ENCODE measurements at places on chromosomes 11 and 22. TPM values are rescaled to one million over a fixed set of nuclear protein-coding genes. Genes with fewer than 3 reads are reported as not detected.
A peak's percentile ranks its signal among the peaks of the same experiment; 100 is the strongest.

The ROBO4 gene
- total RNA-seq: not detected

GRCh38 chr11:74345420-74345819, 34.0 kb upstream of the P4HA3 start:
- peaks cover 13% of the 10 kb centered on the region for H3K4me1 ChIP-seq
- H3K4me3 ChIP-seq: no peak overlapping the region
- no peaks in the 10 kb centered on the region for H3K27me3 ChIP-seq
- peaks cover 25% of the 10 kb centered on the region for H3K36me3 ChIP-seq
- DNase-seq: no peak

The JHY gene
- 7.7 TPM for total RNA-seq

The CAPN5 gene
- 16.7 TPM for total RNA-seq

- no peaks in the 10 kb centered on the region for H3K4me1 ChIP-seq
- peaks cover 7% of the 10 kb centered on the region for H3K36me3 ChIP-seq
- no peak overlapping the region for H3K27ac ChIP-seq
- peaks cover 37% of the 10 kb centered on the region for H3K27me3 ChIP-seq
- no peak overlapping the region for H3K4me3 ChIP-seq
Measured at GRCh38 chr11:120044011-120044675, 93.8 kb downstream of the TRIM29 start.

The KCNE3 gene
- 0.72 TPM for total RNA-seq

- H3K27me3 ChIP-seq: peaks cover 5% of the 10 kb centered on the region
- no peak overlapping the region for H3K4me3 ChIP-seq
- H3K36me3 ChIP-seq: no peaks in the 10 kb centered on the region
- H3K27ac ChIP-seq: no peak overlapping the region
- H3K4me1 ChIP-seq: peaks cover 7% of the 10 kb centered on the region
Measured at GRCh38 chr22:37996515-37997246, 12.3 kb upstream of the SOX10 start.

GRCh38 chr22:35230839-35231584, 26.3 kb upstream of the HMGXB4 start:
- H3K4me1 ChIP-seq: no peaks in the 10 kb centered on the region
- no peak for DNase-seq
- H3K36me3 ChIP-seq: no peaks in the 10 kb centered on the region
- no peak overlapping the region for H3K4me3 ChIP-seq
- H3K27me3 ChIP-seq: peaks cover 69% of the 10 kb centered on the region
- no peak overlapping the region for H3K27ac ChIP-seq

DNA sequence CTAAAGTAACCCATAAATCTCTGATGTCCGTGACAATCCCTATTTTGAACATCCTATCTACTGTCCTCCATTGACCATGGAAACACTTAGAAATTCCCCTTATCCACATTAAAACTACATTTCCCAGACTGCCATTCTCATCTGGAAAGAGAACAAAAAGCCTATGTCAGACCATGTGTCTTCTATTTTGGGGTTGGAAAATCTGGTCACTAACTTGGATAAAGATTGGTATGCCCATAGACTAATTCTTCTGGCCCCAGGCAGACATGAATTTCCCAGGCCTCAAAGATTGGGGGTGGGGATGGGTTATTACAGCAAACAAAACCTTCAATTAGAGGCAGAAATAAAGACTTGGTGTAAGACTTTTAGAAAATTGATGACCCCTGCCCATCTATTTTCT, 30.9 kb upstream of the CREB3L1 start:
- no peak for DNase-seq
- no peaks in the 10 kb centered on the region for H3K27me3 ChIP-seq
- peaks cover 77% of the 10 kb centered on the region for H3K4me1 ChIP-seq
- peak overlapping the region; percentile 83 for H3K27ac ChIP-seq
- no peaks in the 10 kb centered on the region for H3K36me3 ChIP-seq
- H3K4me3 ChIP-seq: no peak overlapping the region

GRCh38 chr11:108906826-108907225, 242.0 kb downstream of the DDX10 start:
- no peaks in the 10 kb centered on the region for H3K36me3 ChIP-seq
- H3K4me3 ChIP-seq: no peak overlapping the region
- no peak for DNase-seq
- no peaks in the 10 kb centered on the region for H3K27me3 ChIP-seq
- peaks cover 32% of the 10 kb centered on the region for H3K4me1 ChIP-seq

The APOBEC3C gene
- 17.2 TPM for total RNA-seq

DNA sequence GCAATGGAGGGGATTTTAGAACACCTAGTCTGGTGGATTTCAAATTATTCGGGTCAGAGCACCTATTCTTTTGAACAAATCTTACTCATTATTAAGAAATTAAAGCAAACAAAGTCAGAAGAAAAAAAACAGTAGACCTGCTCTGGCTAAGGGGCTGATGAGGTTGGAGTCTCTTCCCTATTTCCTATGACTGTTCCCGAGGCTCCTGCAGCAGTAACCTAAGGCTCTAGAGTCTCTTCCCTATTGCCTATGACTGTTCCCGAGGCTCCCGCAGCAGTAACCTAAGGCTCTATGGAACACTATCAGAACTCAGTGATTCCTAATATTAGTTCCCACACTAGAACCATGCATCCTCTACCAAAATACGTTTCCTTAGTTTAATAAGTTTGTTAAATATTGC, 607.9 kb downstream of the NTM start:
- no peak overlapping the region for H3K27ac ChIP-seq
- no peaks in the 10 kb centered on the region for H3K36me3 ChIP-seq
- DNase-seq: no peak

DNA sequence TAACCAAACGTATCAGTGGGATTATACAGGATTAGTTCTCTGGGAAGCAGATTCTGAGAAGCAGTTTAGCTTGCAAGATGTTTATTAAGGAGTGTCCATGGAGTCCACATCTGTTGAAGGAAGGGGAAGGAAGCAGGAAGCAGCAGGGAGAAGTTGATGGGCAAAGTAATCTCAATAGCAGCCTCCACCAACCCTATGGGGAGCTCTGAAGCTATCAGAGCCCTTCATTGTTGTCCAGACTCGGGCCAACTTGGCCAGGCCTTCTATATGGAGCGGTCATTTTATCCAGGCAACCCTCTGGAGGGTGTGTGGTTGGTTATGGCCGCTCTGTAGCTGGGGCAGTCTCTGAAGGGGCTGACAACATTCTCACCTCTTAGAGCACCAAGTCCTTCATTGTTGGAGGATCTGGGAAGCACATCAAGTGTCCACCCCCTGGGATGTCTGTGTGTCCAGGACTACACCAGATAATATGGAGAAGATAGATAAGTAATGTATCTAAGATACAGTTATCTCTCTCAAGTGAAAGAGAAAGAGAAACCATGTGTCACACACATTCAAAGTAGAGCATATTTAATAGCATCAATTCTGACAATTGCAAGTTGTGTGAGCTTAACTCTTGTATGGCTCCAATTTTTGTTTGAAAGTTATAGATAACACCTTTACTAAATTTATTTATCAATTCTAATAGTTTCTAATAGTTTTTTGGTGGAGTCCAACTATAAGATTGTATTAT, 101.7 kb upstream of the TRIM77 start:
- H3K27me3 ChIP-seq: no peaks in the 10 kb centered on the region
- no peak overlapping the region for H3K27ac ChIP-seq
- no peak overlapping the region for H3K4me3 ChIP-seq
- no peak for DNase-seq
- H3K36me3 ChIP-seq: no peaks in the 10 kb centered on the region

- peaks cover 44% of the 10 kb centered on the region for H3K27me3 ChIP-seq
- peak; percentile 55 for DNase-seq
- no peak overlapping the region for H3K4me3 ChIP-seq
- H3K36me3 ChIP-seq: no peaks in the 10 kb centered on the region
- H3K27ac ChIP-seq: no peak overlapping the region
- no peaks in the 10 kb centered on the region for H3K4me1 ChIP-seq
Measured at GRCh38 chr22:22913989-22914388, 26.4 kb downstream of the IGLL5 start.

All from chondrocyte (in vitro differentiated cells).